ENCODE measurements at places on chromosomes 12 and 14. TPM values are rescaled to one million over a fixed set of nuclear protein-coding genes. Genes with fewer than 3 reads are reported as not detected.

DNA sequence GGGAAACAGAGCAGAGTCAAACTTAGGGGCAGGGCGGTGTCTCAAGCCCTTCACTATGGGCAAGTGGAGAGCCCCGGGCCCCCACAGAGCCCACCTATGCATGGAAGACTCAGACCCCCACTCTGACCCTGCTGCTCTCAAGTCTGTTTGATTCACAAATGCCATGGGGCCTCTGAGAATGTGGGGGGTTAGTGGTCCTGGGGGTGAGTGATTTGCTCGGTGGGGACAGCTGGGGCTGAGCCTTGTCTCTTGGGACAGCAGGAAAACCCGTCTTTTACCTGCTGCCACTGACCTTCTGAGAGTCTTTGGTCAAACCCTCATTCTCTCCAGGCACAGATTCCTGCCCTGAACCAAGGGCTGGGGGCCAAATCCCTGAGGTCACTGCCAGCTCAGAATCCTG lies 201.0 kb upstream of the RTL1 start:
- no peak for DNase-seq
- H3K27ac ChIP-seq, result no peak overlapping the region
- H3K27me3 ChIP-seq, result peaks cover 3% of the 10 kb centered on the region
- no peaks in the 10 kb centered on the region for H3K36me3 ChIP-seq
- H3K4me1 ChIP-seq, result no peaks in the 10 kb centered on the region

DNA sequence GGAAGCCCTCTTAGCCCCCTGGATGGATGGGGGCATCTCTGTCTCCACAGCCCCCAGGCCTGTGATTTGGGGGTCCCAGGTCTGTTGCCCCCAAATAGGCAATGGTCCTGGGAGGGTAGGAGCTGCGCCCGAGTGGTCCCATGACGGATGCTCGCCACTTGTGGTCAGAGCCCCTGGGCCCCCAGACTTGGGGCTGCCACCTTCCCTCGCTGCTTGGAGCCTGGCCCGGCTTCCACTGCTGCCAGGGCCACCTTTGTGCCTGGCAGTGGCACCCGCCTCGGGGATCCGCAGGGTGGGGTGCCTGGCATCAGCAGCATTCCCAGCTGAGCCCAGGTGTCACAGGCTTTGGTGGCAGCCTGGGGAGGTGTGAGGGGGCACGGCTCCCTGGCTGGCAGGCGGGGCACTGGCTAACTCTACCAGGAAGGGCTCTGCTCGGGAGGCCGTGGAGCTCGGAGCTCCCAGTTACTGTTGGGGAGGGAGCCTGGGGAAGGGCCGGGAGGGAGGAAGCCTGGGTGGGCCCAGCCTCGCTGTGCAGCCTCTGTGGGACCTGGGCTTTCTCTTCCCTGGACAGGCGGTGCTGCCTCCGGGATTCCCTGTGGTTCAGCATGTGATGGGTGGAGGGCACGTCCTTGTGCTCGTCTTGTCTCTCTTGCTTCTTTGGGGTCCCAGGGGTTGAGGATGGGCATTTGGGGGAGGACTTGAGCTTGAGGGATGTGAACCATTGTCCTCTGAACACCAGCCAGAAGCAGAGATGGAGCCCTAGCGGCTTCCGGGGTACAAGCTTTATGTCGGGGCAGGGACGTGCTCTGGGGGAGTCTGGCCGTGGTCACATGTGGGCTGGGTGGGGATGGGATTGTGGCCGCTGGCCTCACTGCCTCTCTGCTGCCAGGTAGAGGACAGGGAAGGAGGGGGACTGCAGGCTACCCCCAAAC lies 5.4 kb downstream of the KIF26A start:
- no peak overlapping the region for H3K4me3 ChIP-seq
- peaks cover 13% of the 10 kb centered on the region for H3K27me3 ChIP-seq
- no peaks in the 10 kb centered on the region for H3K36me3 ChIP-seq

GRCh38 chr14:68386446-68386845 lies 406.4 kb downstream of the ZFP36L1 start:
- no peaks in the 10 kb centered on the region for H3K27me3 ChIP-seq
- H3K36me3 ChIP-seq, result no peaks in the 10 kb centered on the region
- H3K27ac ChIP-seq, result no peak overlapping the region
- H3K4me1 ChIP-seq, result peaks cover 10% of the 10 kb centered on the region
- no peak overlapping the region for H3K4me3 ChIP-seq

DNA sequence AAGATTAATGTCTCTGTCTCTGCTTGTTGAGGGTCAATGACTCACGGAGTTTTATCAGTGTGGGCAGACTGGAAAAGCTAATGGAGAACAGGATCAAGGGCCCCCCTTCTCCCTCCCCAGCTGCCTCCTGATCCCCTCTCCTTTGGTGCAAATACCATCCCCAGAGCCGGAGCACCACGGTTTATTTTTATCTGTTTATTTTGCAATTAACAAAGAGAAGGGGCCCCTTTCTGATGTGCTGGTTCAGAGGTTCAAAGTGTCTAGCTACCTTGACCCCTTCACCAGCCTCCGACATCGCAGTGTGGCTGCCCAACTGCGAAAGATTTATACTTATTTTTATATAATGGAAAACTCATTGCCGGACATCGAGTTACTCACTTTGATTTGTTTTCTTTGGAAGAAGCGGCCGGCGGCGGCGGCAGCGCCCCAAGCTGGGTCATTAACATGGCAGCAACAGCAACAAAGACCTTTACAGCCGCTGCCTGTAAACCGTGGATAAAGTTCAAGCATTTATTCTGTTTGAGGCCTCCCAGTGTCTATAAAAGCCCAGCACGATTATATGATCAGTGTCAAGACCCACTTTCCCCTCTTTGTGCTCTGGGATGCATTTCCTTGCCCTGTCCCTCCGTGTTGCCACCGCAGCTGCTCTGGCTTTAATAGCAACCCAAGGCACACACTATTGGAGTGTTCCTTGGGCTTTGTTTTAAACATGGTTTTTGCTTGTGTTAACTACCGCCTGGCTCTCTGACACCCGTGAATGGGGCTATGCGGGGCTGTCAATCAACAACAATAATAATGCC lies 47.4 kb upstream of the PARP11 start:
- no peak overlapping the region for H3K4me3 ChIP-seq
- no peaks in the 10 kb centered on the region for H3K36me3 ChIP-seq
- H3K4me1 ChIP-seq, result no peaks in the 10 kb centered on the region
- H3K27ac ChIP-seq, result no peak overlapping the region
- DNase-seq, result no peak

- no peak overlapping the region for H3K27ac ChIP-seq
- no peak overlapping the region for H3K4me3 ChIP-seq
- no peaks in the 10 kb centered on the region for H3K27me3 ChIP-seq
These were observed 74.7 kb downstream of the NIN start for GRCh38 chr14:50756300-50756699.

- DNase-seq, result no peak
- no peaks in the 10 kb centered on the region for H3K27me3 ChIP-seq
- no peaks in the 10 kb centered on the region for H3K4me1 ChIP-seq
- H3K36me3 ChIP-seq, result no peaks in the 10 kb centered on the region
- no peak overlapping the region for H3K27ac ChIP-seq
- no peak overlapping the region for H3K4me3 ChIP-seq
These were observed 768.5 kb downstream of the MED13L start for GRCh38 chr12:115508990-115509389.

DNA sequence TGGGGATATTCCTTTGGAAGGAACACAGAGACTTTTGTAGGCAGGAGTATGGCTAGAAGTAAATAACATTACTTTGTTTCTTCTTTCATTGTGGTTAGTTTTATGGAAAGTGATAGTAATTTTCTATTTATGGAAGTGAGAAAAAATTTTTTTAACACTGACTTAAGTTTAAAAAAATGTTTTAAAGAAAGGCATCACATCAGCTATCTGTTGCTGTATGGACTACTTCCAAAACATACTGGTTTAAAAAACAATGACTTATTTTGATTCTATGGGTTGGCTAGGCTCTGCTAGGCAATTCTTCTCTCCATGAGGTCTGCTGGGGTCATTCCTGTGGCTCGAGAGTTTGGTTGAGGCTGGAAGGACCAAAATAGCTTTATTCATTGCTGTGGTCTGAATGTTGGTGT lies 31.7 kb upstream of the SLC38A2 start:
- peak; percentile 61 for DNase-seq
- H3K4me3 ChIP-seq, result no peak overlapping the region
- peaks cover 25% of the 10 kb centered on the region for H3K4me1 ChIP-seq
- no peaks in the 10 kb centered on the region for H3K36me3 ChIP-seq

GRCh38 chr14:98345161-98345560 lies 926.8 kb downstream of the BCL11B start:
- H3K36me3 ChIP-seq, result no peaks in the 10 kb centered on the region
- no peak for DNase-seq
- H3K4me3 ChIP-seq, result no peak overlapping the region
- no peak overlapping the region for H3K27ac ChIP-seq
- H3K4me1 ChIP-seq, result no peaks in the 10 kb centered on the region

DNA sequence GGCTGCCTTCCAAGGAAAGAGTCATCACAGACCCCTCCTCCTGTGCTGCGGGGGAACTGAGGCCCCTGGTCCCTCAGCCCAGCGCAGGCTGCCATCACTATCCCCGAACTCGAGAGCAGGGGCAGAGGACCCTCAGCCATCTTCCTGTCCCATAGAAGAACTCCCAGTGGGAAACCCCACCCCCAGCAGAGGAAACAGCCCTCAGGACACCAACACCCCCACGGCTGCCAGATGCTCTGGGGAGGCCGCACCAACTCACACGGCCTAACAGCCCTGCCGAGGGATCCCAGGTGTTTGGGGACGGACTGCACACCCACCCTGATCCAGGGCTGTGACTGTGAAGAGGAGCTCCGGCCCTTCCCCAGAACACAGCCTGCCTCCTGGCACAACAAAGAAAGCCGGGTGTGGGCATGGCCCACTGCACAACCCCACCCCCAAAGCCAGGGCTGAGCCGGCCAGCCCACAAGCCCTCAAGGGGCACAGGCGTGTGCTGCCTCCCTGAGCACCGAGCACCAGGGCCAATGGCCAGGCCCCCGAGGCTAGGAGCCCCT lies 16.3 kb upstream of the C14orf180 start:
- H3K4me1 ChIP-seq, result no peaks in the 10 kb centered on the region
- peaks cover 2% of the 10 kb centered on the region for H3K27me3 ChIP-seq
- no peak overlapping the region for H3K27ac ChIP-seq
- no peak overlapping the region for H3K4me3 ChIP-seq
- no peaks in the 10 kb centered on the region for H3K36me3 ChIP-seq

SAV1 gene
- 25.0 TPM for total RNA-seq

TSPAN11 gene
- total RNA-seq, result 0.18 TPM

NOXRED1 gene
- total RNA-seq, result under 0.01 TPM
